ENCODE measurements at places on chromosomes 1 and 21.

DNA sequence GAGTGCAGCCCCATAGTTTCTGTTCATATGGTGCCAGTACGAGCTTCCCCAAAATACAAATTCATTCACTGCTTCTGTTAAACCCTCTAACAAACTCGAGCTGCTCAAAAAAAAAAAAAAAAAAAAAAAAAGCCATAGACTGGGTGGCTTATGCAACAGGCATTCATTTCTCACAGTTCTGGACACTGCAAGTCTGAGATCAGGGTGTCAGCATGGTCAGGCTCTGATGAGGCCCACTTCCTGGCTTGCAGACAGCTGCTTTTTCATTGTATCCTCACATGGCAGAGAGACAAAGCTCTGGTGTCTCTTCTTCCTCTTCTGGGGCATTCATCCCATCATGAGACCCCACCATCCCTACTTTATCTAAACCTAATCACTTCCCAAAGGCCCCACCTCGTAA, 121.6 kb downstream of the PTBP2 start:
- no peak for DNase-seq

- DNase-seq = no peak
These were observed 923 bp upstream of the IFNGR2 start for GRCh38 chr21:33402001-33402979.

GRCh38 chr21:21187579-21187978, 189.4 kb downstream of the NCAM2 start:
- DNase-seq = no peak

GRCh38 chr1:110760321-110760720, 85.6 kb upstream of the KCNA3 start:
- DNase-seq = no peak

DNA sequence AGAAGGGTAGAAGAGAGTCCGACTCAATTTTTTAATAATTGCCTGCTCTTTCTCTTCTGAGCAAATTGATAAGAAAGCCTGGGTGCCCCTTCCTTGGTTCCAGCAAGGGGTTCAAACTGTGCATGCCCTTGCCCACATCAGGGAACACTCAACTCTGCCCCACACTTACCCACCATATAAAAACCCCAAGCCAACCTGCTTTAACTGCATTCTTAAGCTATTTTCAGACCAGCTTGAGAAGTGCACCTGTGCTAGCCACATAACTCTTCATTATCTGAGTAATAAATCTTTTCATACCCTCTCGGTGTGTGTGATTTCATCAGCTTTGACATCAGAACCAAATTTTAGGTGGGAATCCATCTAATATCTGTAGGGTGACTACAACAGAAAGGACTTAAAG, 509.6 kb downstream of the MRPL39 start:
- DNase-seq = no peak

DNA sequence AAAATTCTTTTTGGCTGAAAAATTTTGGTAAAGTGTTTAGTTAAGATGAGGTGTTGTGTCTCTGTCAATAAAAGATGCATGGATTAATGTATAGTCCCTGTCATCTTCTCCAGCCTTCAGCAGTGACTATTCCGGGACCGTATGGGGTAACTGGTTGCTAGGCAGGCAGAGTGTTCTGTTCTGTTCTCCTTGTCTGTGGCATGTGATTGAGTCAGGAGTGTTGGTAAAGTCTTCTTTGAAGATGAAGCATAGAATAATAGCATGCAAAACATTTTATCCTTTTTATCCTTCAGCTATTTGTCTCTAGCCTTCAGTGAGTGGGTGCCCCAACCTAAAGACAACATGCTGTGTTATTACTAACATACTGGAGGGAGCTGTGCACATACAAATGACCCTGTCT, 74.6 kb downstream of the RGL1 start:
- no peak for DNase-seq

DNA sequence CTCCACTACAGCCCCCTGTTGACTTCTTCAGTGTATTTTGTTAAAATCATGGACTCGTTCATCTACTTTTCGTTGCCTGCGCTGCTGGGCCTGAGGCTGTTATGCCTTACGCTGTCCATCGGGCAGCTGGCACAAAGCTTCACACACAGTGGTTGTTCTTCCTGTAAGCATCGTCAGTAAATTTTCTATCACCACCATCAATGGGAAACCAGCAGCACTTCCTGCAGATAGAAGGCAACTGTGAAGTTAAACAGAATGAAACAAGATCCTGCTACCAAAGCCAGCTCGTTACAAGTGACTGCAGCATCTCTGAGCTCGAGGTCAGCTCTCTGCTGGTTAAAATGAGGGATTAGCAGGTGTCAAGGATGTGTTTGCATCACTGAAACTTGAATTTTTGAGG, 21.9 kb upstream of the PADI6 start:
- DNase-seq = no peak

DNA sequence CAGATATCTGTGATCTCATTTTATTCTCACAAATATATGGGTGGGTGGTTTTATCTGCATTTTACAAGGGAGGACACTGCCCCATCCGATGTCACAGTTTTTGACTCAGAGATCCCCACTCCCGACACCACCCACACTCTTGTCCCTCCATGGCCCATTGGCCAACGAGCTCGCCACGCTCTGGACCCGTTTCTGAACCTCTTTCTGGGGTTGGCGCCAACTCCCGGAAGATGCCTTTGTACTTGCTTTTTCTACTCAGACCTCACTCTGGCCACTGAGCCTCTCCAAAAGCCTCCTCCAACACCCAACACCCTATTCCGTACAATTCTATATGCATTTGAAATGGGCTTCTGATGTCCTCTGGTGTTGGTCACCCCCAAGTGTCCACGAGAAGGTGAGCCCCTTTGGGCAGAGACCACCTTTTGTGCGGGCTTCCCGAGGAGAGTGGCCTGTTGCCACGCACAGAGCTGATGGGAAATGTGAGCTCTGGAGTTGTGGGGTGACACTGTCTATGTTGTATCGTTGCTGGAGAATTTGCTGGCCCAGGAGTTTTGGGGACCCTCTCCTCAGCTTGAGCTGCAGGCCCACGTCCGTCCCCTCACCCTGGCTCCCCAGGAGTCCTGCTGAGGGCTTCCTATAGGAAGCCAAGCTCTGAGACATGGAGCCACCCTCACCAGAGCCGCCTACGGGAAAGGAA, 366.9 kb upstream of the VAMP3 start:
- DNase-seq = no peak

- no peak for DNase-seq
These were observed 176.1 kb upstream of the TMEM51 start for GRCh38 chr1:14977338-14977931.

DNA sequence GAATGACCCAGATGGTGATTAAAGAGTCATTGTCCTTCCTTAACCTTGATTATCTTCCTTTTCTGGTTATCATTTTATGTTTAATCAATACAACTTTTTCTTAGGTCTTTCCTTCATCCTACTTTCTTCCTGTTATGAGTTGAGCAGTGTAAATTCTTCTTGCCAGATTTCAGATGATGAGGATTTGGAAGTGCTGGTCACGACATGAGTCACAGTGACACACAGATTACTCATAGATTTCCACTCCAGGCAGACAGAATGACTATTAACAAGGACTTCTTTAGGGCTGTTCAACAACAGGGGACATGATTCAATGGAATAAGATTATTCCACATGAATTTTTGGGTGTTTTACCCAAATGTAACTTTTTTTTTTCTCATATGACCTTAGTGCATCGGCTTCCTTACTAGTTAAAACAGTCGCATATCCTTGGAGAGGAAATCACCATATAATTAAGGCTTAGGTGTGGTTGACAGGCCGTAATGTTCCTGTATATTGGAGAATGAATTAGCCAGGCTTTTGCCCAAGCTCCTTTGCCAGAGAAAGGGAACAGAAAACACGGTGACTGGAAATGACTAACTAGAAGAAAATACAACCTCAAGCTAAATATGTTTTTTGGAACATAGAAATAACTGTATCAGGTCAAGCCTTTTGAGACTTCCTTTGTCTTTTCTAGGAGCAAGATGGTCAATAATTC, 44.2 kb downstream of the PRRX1 start:
- DNase-seq = no peak

DNA sequence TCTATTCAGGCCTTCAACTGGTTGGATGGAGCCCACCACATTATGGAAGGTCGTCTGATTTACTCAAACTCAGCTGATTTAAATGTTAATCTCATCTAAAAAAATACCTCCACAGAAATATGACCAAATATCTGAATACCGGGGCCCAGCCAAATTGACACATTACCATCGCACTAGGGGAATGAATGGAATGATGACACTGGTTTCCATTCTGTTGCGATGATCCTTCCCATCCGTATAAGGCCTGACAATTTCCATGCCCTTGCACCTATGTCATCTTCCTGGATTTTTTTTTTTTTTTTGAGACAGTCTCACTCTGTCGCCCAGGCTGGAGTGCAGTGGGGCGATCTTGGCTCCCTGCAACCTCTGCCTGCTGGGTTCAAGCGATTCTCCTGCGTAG, 397.5 kb downstream of the KIF26B start:
- DNase-seq = no peak

DNA sequence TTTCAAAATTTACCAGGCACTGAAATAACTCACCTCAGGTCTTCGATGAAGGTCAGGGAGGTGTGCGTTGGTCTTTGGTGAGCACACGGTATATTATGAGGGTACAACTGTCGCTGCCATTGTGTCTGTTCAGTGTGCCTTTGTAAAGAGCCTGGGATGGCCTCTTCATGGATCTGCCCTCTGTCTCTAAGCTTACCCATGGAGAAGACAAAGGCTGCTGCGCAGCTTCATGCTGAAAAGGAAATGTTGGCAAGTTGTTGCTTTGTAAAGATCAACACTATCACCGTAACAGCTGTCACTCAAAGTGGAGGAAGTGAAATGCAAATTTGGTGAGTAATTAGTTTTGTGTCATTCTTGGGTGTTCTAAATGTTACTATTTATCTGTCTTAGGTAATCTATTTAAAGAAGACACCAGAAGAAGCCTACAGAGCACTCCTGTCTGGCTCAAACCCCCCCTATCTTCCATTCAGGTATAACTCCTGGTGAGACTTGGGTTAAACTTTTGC, 71.6 kb downstream of the CDC14A start:
- DNase-seq = no peak

GRCh38 chr1:229753764-229754551, 127.9 kb downstream of the URB2 start:
- no peak for DNase-seq

- DNase-seq = no peak
These were observed 43.5 kb downstream of the TMCC2 start for GRCh38 chr1:205271277-205271676.

GRCh38 chr1:222784916-222785315, 29.9 kb upstream of the DISP1 start:
- no peak for DNase-seq

DNA sequence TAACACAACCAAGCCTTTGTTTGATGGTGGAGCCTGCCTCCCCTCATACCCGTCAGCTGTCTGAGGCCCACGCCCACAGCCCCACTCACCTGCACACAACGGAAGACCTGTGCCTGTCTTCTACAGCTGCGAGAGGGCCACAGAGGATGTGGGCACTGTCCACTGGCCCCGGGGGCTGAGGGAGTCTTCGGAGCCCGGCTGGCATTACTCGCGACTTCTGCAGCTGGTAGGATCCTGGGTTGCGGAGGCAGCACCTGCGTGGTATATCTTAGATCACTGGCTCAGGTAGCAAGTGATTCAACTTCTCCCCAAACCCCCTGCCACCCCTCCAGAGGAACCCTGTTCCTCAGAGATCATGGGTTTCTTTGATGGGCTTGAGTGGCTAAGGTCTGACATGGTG, 109.9 kb downstream of the EDEM3 start:
- DNase-seq = no peak

GRCh38 chr1:230327892-230328284, 98.2 kb downstream of the PGBD5 start:
- DNase-seq = no peak

DNA sequence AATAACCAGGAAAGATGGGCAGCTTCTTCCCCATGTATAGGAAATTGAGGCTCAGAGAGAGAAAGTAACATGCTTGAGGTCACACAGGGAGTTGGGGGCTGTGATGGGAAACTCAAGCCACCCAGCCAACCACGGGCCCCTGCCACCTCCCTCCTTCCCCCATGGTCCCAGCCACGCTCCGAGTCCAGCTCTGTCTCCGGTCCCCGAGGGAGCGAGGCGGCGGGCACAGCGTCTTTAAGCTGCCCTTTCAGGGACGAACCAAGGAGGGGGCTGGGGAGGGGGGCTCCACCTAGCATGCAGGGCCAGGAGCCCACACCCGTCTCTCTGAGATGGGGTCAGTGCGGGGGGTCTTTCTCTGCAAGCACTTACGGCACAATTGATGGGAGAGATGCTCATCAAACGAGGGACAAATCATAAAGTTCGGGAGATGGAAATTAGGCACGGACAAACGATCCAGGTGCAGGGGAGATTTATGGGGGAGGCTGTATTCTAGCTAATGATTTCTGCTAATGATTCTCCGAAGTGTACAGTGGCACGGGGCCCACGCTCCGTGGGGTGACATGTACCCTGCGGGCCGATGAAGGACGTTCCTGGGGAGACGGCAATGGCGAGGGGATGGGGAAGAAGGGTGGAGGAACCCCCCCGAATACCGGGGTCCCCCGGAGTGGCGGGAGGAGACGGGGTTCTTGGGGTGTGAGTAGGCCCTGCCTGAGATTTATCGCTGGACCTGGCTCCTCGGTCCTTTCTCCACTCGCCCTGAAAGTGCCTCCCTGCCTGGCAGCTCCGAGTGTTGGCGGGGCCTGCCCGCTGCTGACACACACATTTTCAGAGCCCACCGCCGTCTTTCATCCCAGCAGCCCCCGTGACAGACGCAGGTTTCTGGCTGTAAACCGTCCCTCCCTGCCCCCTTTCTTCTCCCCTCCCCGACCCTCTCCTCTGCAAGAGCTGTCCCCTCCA, 31.2 kb upstream of the CASZ1 start:
- no peak for DNase-seq

DNA sequence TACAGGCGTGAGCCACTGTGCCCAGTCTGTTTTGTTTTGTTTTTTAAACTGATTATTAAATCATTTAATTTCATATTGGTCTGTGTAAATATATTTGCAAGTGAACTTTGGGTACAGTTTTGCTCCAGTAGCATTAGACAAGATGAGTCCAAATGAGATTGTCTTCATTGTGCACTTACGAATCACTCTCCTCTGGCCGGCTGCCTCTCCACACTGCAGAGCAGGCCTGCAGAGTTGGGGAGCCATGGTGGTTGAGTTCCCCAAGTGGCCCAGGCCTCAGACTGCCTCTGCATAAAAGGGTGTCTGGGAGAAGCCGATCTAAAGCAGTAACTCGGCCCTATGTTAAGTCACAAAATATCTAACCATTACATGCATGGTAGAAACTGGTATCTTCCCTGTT, 74.8 kb downstream of the ATP5PO start:
- no peak for DNase-seq

- DNase-seq = no peak
These were observed 1912.9 kb downstream of the MRPL39 start for GRCh38 chr21:23694390-23694789.

- DNase-seq = no peak
These were observed 789.0 kb downstream of the PLA2G4A start for GRCh38 chr1:187617776-187618175.

- no peak for DNase-seq
These were observed 134.1 kb downstream of the RHOU start for GRCh38 chr1:228869312-228869824.

DNA sequence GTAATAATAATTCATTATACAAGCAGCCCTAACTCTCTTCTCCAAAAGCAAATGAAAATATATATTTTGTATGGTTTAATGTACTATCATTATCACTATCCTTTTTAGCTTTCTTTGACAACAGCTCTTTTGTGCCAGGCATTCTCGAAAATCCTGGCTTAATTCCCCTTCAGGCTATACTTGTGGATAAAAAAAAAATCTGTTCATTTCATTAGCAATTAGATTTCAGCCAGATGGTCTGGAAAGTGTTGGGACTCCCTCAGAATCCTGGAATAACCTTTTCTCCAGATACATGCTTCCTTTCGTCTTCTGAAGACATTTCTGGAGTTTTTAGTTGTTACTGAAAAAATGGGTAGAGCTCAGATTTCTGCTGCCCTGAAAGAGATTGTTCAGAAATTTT, 83.4 kb upstream of the PLPPR4 start:
- no peak for DNase-seq
